ENCODE measurements at places on chromosomes 7 and 10.

GRCh38 chr7:80722616-80723195, 84.3 kb downstream of the CD36 start:
- peak; percentile 89 for DNase-seq

DNA sequence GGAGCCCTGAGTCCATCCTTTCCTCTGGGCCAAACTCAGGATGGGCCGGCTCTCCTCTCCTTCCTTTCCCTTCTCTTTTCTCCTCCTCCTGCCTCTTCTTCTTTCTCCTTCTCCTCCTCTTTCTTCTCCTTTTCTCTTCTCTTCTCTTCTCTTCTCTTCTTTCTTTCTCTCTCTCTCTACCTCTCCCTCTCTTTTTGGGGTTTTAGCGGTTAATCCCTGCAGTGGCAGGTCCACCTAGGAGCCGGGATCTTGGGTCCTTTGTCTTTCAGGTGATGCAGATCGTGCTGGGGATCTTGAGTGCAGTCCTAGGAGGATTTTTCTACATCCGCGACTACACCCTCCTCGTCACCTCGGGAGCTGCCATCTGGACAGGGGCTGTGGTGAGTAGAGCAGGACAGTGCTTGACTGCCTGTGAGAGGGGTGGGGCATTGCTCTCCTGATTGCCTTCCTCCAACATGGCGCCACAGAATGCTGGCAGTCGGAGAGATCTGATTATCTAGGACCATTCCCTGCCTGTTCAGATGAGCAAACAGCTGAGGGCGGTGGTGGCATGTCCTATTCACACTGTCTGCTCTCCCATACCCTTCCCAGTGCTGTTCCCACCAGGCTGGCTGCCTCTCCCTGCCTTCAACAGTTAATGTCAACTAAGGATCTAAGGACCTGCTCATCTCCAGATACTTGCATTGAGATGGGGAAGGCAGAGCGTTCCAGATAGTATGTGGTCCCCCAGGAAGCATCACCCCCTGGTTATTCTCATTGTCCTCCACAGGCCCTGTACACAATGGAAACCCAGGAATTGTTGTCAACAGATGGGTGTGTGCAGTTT, 1.6 kb downstream of the TMEM176A start:
- no peak for DNase-seq

DNA sequence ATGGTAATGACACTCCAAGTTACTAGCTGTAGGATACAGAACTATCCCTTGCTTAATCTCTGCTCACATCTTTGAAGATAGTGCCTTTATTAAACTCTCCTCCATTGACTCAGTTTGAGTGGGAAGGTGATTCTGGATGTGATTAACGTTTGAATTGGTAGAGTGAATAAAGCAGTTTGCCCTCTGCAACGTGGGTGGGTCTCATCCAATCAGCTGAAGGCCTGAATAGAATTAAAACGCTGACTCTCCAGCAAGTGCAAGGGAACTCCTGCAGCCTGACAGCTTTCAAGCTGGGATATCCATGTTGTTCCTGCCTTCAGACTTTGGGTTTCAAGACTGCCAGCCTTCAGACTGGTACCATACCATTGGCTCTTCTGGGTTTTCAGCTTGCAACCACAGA, 21.6 kb downstream of the KLF14 start:
- DNase-seq: no peak

DNA sequence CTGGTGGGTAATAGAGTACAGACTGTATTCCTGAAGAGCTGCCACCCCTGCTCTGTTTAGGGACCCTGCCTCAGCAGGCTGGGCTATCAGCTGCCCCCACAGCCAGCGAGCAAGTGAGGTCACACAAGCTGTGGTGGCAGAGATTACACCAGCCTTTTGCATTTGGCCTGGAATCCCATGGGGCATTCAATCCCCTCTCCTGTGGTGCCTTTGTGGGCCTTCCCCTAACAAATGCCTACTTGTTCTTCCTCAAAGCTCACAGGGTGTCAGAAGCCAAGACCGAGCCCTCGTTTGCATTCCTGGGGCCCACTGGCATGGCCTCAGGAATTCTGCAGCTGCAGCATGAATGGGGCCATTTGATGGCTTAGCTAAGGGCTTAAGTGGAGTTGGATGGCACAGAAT, 212.7 kb upstream of the PHYHIPL start:
- no peak for DNase-seq

- DNase-seq: no peak
Observed at GRCh38 chr7:74134117-74134620, 40.0 kb upstream of the EIF4H start.

DNA sequence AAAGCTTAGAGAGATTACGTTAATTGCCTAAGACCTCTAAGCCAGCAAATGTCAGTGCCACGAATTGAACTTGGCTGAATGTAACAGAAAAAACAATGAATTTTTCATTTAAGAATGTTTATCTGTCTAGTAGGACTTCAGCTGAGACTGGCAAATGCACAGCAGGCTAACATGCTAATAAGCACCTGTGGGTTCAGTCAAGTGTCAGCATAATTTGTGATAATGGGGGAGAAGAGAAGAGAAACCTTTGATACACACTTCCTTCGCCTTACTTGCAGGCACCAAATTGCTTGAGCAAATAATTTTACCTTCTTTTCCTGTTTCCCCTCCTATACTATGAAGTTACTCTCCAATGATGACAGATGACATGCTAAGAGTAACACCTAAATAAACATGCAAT, 1136.5 kb upstream of the SORCS1 start:
- no peak for DNase-seq

GRCh38 chr10:74047871-74048270, 50.0 kb downstream of the VCL start:
- DNase-seq: no peak

All from ascending aorta (tissue), 2 donors.